ENCODE measurements at places on chromosomes 4 and X. TPM values are rescaled to one million over a fixed set of nuclear protein-coding genes. Genes with fewer than 3 reads are reported as not detected.

Gene FOXR2
- not detected for polyA plus RNA-seq

Gene FGD1
- 41.2 TPM for polyA plus RNA-seq

Gene MXRA5
- 7.0 TPM for polyA plus RNA-seq

Gene TRIML2
- polyA plus RNA-seq = not detected

Gene DDIT4L
- polyA plus RNA-seq = 7.4 TPM

Gene TRIM2
- polyA plus RNA-seq = 126 TPM

Gene HERC5
- 3.0 TPM for polyA plus RNA-seq

Gene SSX2
- not detected for polyA plus RNA-seq

Gene TCEAL6
- polyA plus RNA-seq = 34.0 TPM

Gene FAM184B
- 12.3 TPM for polyA plus RNA-seq

Gene CHRDL1
- polyA plus RNA-seq = 12.6 TPM

Gene SORBS2
- 61.4 TPM for polyA plus RNA-seq

Gene NR3C2
- 9.2 TPM for polyA plus RNA-seq

Gene ZNF280C
- 3.9 TPM for polyA plus RNA-seq

Gene PDE5A
- 26.0 TPM for polyA plus RNA-seq
